ENCODE measurements at places on chromosomes 12 and 14. TPM values are rescaled to one million over a fixed set of nuclear protein-coding genes. Genes with fewer than 3 reads are reported as not detected.

GRCh38 chr12:114913871-114914801, 230.2 kb upstream of the TBX3 start:
- H3K4me3 ChIP-seq, result no peak overlapping the region
- H3K27me3 ChIP-seq, result no peaks in the 10 kb centered on the region

GRCh38 chr12:52521568-52522266, 1.5 kb upstream of the KRT5 start:
- no peak for DNase-seq
- H3K27me3 ChIP-seq, result no peaks in the 10 kb centered on the region
- no peak overlapping the region for H3K4me3 ChIP-seq
- H3K4me1 ChIP-seq, result no peaks in the 10 kb centered on the region
- H3K36me3 ChIP-seq, result no peaks in the 10 kb centered on the region
- H3K27ac ChIP-seq, result no peak overlapping the region

- H3K36me3 ChIP-seq, result no peaks in the 10 kb centered on the region
- peak overlapping the region; percentile 33 for H3K27ac ChIP-seq
- peaks cover 17% of the 10 kb centered on the region for H3K4me1 ChIP-seq
These were observed 330.4 kb downstream of the TMEM121 start for GRCh38 chr14:105856676-105857219.

- no peak overlapping the region for H3K27ac ChIP-seq
- H3K27me3 ChIP-seq, result no peaks in the 10 kb centered on the region
- no peaks in the 10 kb centered on the region for H3K36me3 ChIP-seq
These were observed 39.7 kb downstream of the RAD51B start for GRCh38 chr14:67859169-67859749.

- H3K27ac ChIP-seq, result no peak overlapping the region
- H3K4me1 ChIP-seq, result no peaks in the 10 kb centered on the region
- H3K4me3 ChIP-seq, result no peak overlapping the region
- H3K36me3 ChIP-seq, result no peaks in the 10 kb centered on the region
- H3K27me3 ChIP-seq, result peaks cover 48% of the 10 kb centered on the region
- DNase-seq, result peak; percentile 68
These were observed 2.1 kb downstream of the KRT7 start for GRCh38 chr12:52235001-52235764.

- H3K27me3 ChIP-seq, result no peaks in the 10 kb centered on the region
- H3K36me3 ChIP-seq, result peaks cover 80% of the 10 kb centered on the region
- DNase-seq, result no peak
- H3K27ac ChIP-seq, result no peak overlapping the region
These were observed 127.0 kb downstream of the SCAF11 start for GRCh38 chr12:45863332-45863731.

- no peak overlapping the region for H3K4me3 ChIP-seq
- peaks cover 6% of the 10 kb centered on the region for H3K27me3 ChIP-seq
- H3K36me3 ChIP-seq, result peaks cover 31% of the 10 kb centered on the region
- no peak for DNase-seq
- no peak overlapping the region for H3K27ac ChIP-seq
- no peaks in the 10 kb centered on the region for H3K4me1 ChIP-seq
These were observed 205.4 kb upstream of the FKBP4 start for GRCh38 chr12:2589381-2589780.

GRCh38 chr14:89625731-89626232, 208.7 kb upstream of the FOXN3 start:
- no peaks in the 10 kb centered on the region for H3K36me3 ChIP-seq
- H3K27ac ChIP-seq, result no peak overlapping the region
- no peak for DNase-seq
- no peak overlapping the region for H3K4me3 ChIP-seq
- peaks cover 37% of the 10 kb centered on the region for H3K4me1 ChIP-seq
- no peaks in the 10 kb centered on the region for H3K27me3 ChIP-seq

DNA sequence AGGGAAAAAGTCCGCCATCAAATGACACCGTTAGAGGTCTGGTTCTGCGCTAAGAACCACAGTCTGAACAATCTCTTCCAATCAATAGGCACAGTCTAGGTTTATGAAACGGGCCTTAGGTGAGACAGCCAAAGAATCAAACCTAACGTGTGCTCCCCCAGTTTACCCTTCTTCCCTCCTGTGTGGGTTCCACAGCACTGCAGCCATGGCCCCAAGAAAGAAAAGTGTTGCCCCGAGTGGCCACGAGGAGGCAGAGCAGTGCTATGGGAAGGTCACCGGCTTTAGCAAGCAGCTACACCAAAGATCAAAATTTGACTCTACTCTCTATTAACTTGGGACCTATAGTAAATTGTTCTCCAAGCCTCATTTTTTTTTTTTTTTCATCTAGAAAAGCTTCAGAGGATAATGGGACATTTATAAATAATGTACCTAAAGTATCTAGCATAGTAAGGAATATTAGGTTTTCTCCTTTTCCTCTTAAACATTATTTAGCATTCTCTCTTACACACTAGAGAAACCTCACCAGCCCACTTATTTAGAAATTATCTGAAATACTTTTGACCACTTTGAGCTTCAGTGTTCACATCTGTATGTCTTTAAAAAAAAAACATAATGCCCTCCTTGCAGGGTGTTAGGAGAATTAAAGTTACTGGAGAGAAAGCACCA, 70.2 kb upstream of the GPHB5 start:
- no peak overlapping the region for H3K4me3 ChIP-seq
- peaks cover 63% of the 10 kb centered on the region for H3K36me3 ChIP-seq
- H3K4me1 ChIP-seq, result no peaks in the 10 kb centered on the region
- H3K27me3 ChIP-seq, result no peaks in the 10 kb centered on the region

GRCh38 chr14:50407111-50407812, 10.6 kb upstream of the CDKL1 start:
- no peaks in the 10 kb centered on the region for H3K4me1 ChIP-seq
- H3K27me3 ChIP-seq, result no peaks in the 10 kb centered on the region
- H3K27ac ChIP-seq, result no peak overlapping the region
- no peaks in the 10 kb centered on the region for H3K36me3 ChIP-seq
- no peak for DNase-seq

DNA sequence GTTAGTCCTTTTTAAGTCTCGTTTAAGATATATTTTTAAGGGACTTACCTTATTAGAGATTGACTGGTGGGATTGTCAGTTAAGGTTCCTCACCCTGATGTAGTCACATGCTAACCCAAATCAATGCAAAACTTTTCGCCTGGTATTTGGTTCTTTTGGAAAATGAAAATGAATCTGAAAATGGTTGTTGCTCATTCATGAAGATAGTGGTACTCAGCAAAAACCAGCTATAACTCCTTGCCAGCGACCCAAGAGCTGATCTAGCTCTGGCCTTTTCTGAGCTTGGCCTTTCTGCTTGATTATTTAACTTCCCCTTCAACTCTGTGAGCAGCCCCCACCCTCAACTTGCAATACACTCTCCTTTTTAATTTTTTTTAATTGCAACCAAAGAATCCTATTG, 85.0 kb upstream of the GTF2A1 start:
- H3K4me1 ChIP-seq, result no peaks in the 10 kb centered on the region
- H3K27me3 ChIP-seq, result no peaks in the 10 kb centered on the region
- H3K27ac ChIP-seq, result no peak overlapping the region
- H3K36me3 ChIP-seq, result no peaks in the 10 kb centered on the region
- no peak overlapping the region for H3K4me3 ChIP-seq

DNA sequence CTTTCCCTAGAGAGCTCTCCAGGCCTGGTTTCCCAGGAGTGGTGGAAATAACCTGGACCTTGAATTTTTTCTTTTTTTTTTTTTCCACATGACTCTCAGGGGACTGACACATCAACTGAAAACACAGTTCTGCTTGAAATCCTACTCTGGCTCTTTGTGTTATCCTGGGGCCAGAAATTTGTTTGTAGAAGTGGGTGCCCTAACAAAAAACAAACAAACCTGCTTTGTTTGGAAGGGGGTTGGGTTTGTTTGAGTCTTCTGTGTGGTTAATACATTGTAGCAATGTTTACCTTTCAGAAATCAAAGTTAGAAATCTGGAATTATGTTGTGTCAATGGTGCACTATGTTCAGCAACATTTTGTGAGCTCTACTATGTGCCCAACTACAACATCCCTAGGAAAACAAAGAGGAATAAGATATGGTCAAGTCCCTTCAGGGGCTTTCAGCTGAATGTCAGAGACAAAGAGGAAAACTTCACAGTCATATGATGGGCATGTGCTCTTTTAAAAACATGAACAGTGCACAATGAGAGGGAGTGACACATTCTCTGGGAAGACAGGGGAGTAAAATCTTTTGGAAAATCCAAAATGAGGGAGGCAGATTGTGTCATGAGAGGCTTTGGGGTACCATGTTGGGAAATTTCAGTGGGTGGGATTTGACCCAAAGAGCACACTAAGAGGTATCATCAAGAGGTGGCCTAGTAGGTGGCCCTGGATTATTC, 1.5 kb upstream of the IGF1 start:
- H3K27ac ChIP-seq, result no peak overlapping the region
- no peak for DNase-seq
- H3K36me3 ChIP-seq, result no peaks in the 10 kb centered on the region

DNA sequence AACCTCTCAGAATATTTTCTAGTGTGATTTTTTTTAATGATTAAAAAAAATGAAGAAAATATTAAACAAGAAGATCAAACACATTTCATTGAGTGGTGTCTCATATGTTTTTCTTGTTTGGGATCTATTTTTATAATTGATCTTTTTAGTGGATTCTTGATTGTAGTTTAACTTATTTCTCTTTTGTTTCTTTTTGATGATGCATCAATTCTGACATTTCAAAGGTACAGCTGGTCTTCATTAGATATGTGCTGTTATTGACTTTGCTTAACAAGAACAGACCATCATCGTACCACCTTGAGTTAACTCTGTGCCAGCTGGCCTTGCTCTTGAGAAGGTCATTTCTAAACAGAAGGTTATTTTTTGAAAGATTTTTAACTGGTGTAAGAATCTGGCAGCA, 45.8 kb upstream of the FGD4 start:
- H3K36me3 ChIP-seq, result no peaks in the 10 kb centered on the region
- H3K27me3 ChIP-seq, result no peaks in the 10 kb centered on the region
- H3K4me3 ChIP-seq, result no peak overlapping the region
- DNase-seq, result no peak

- no peak overlapping the region for H3K4me3 ChIP-seq
These were observed 8.7 kb upstream of the CACNA2D4 start for GRCh38 chr12:1927051-1927680.

- no peak overlapping the region for H3K4me3 ChIP-seq
- no peaks in the 10 kb centered on the region for H3K4me1 ChIP-seq
- no peak for DNase-seq
- H3K36me3 ChIP-seq, result peaks cover 91% of the 10 kb centered on the region
- no peak overlapping the region for H3K27ac ChIP-seq
These were observed 13.5 kb downstream of the PSMA3 start for GRCh38 chr14:58258156-58258555.

GRCh38 chr12:46453428-46453827, 80.9 kb upstream of the SLC38A2 start:
- H3K4me3 ChIP-seq, result no peak overlapping the region
- no peaks in the 10 kb centered on the region for H3K36me3 ChIP-seq
- peaks cover under 1% of the 10 kb centered on the region for H3K4me1 ChIP-seq
- no peaks in the 10 kb centered on the region for H3K27me3 ChIP-seq
- no peak for DNase-seq

- no peak for DNase-seq
- no peaks in the 10 kb centered on the region for H3K4me1 ChIP-seq
- no peaks in the 10 kb centered on the region for H3K27me3 ChIP-seq
- H3K36me3 ChIP-seq, result no peaks in the 10 kb centered on the region
These were observed 22.4 kb upstream of the FBXO21 start for GRCh38 chr12:117212563-117213190.

- H3K27ac ChIP-seq, result no peak overlapping the region
- H3K4me3 ChIP-seq, result no peak overlapping the region
- no peaks in the 10 kb centered on the region for H3K27me3 ChIP-seq
These were observed 515.7 kb downstream of the MED13L start for GRCh38 chr12:115761784-115762183.

- DNase-seq, result no peak
- no peak overlapping the region for H3K27ac ChIP-seq
- H3K27me3 ChIP-seq, result no peaks in the 10 kb centered on the region
- peaks cover 38% of the 10 kb centered on the region for H3K36me3 ChIP-seq
- no peak overlapping the region for H3K4me3 ChIP-seq
These were observed 15.1 kb downstream of the NCKAP5L start for GRCh38 chr12:49813131-49813530.

- H3K4me1 ChIP-seq, result no peaks in the 10 kb centered on the region
- H3K36me3 ChIP-seq, result no peaks in the 10 kb centered on the region
- H3K27ac ChIP-seq, result no peak overlapping the region
- DNase-seq, result no peak
These were observed 197.2 kb downstream of the NRXN3 start for GRCh38 chr14:78367355-78367754.

- no peak overlapping the region for H3K27ac ChIP-seq
- H3K27me3 ChIP-seq, result no peaks in the 10 kb centered on the region
- no peak for DNase-seq
- H3K36me3 ChIP-seq, result no peaks in the 10 kb centered on the region
These were observed 455.8 kb downstream of the SOX5 start for GRCh38 chr12:23493672-23494071.

DNA sequence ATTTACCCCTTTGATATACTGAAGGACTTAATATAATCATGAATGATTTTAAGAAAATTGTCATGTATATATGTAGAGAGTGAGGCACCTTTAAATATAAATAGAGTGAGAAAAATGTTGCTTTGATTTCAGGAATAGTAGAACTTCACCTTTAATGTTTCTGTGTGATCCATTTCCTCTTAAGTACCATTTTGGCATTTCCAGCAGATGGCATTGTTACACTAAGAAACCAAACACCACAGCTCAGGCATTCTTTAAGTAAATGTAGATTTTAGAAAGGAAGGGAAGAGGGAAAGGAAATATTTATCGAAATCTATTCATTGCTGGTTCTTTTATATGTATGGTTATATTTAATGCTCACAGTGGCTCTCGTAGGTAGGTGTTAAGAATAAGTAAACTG, 556.7 kb upstream of the FBXO33 start:
- no peak overlapping the region for H3K4me3 ChIP-seq
- no peak for DNase-seq
- H3K27ac ChIP-seq, result no peak overlapping the region
- H3K4me1 ChIP-seq, result no peaks in the 10 kb centered on the region

DNA sequence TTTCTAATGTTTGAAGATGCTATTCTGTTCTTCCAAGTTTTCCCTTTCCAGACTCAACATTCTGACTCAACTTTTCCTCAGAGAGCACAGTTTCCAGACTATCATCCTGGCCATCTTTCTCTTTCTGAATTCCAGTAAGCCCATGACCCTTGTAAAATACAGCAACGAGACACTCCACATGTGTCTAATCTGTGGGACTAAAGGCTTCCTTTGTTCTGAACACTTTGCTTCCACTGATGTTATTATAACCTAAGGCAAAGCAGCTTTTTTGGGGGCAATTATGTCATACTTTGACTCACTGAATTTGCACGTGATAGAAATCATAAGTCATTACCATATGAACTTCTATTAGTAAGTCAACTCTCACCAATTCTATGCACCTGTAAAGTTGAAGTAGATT, 6.3 kb upstream of the ART4 start:
- no peak overlapping the region for H3K27ac ChIP-seq
- H3K36me3 ChIP-seq, result no peaks in the 10 kb centered on the region
- DNase-seq, result no peak
- H3K4me1 ChIP-seq, result peaks cover 25% of the 10 kb centered on the region
- no peak overlapping the region for H3K4me3 ChIP-seq

C1RL gene
- 80.9 TPM for total RNA-seq

TTC9 gene
- total RNA-seq, result 8.1 TPM

OR4E2 gene
- total RNA-seq, result not detected

CLEC9A gene
- total RNA-seq, result 3.0 TPM

KRT3 gene
- total RNA-seq, result not detected

CCDC177 gene
- total RNA-seq, result not detected

AQP2 gene
- not detected for total RNA-seq

DPPA3 gene
- total RNA-seq, result not detected

RNASE3 gene
- total RNA-seq, result 1.4 TPM

Data from spleen (tissue), 13 donors.